ENCODE measurements at places on chromosomes 12 and 14.

DNA sequence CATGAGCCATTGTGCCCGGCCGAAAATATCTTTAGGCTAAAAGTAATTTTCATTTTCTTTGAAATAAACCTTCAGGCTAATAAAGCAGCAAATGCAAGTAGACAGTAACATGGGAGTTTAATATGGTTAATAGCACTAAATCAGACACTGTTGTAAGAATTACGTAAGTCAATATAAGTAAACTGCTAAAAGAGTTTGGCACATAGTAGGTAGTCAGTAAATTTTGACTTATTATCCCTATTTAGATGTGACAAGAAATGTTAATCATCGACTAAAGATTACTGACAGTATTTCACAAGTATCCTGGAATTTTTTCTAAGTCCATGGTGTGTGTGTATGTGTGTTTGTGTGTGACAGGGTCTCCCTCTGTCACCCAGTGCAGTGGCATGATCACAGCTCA lies 3.9 kb downstream of the PPP4R3A start:
- DNase-seq = no peak

- no peak for DNase-seq
Measured at GRCh38 chr12:3332188-3332587, 158.8 kb upstream of the PRMT8 start.

GRCh38 chr14:69038455-69039287 lies 59.6 kb upstream of the ACTN1 start:
- no peak for DNase-seq

- no peak for DNase-seq
Measured at GRCh38 chr12:5963515-5963914, 18.5 kb upstream of the ANO2 start.

DNA sequence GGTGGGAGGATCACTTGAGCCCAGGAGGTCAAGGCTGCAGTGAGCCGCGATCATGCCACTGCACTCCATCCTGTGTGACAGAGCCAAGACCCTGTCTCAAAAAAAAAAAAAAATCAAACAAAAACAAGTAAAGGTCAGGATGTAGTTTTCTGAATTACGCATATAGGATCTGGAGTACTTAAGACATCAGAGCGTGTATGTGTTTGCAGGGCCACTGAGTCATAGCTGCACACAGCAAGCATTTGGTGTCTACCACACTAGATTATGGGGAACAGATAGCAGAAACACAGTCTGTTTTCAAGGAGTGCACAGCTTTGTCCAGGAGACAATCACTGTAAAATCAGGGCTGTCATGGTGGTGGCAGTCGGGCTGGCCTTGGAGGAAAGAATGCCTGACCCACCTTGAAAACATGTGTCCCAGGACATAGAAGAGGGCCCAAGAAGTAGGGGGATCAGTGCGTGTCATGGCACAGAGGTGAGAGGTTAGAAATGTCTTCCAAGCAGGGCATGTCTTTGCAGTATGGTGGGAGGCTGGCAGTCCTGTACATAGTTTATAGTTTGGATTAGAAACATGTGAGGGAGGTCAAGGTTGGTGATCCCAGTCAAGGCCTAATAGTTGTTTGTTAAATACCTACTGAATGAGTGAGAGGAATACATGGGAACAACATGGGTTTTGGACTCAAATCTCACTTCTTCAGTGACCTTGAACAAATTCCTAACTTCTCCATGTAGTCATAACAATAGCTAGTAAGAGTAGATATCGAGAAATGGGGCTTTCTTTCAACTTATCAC lies 23.6 kb upstream of the C12orf71 start:
- DNase-seq = no peak

GRCh38 chr12:131204416-131205274 lies 250.9 kb downstream of the ADGRD1 start:
- no peak for DNase-seq

DNA sequence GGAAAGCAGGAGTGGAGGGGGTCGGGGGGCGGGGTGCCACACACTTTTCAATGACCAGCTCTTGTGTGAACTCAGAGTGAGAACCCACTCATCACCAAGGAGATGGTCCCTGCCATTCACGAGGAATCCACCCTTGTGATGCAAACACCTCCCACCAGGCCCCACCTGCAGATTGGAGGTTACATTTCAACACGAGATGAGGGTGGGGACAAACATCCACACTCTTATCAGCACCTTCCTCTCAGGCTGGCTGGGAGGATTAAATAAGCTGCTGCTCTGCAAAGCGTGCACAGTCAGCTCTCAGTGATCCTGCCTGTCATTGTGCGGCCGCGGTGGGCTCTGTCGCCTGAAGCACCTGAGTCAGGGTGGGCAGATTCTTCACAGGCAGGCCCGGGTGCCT lies 39.7 kb downstream of the AACS start:
- DNase-seq = no peak

DNA sequence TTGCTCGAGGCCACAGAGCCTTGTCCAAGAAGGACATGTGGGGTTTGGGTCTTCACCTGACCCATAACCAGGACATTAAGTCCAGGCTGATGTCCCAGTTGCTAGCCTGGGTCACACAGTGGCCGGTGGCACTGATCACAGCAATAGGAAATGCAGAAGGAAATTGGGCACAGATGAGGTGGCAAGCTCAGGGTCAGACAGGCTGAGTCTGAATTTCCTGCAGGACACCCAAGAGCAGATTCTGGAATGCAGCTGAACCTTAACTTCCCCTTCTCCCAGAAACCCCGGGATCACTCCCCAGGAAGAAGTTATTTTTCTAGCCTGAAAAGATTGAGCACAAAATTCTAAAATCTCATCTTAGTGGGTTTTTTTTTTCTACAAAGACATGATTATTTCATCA lies 199.9 kb downstream of the KSR2 start:
- no peak for DNase-seq

- DNase-seq = no peak
Measured at GRCh38 chr12:90842477-90842876, 112.5 kb downstream of the CCER1 start.

DNA sequence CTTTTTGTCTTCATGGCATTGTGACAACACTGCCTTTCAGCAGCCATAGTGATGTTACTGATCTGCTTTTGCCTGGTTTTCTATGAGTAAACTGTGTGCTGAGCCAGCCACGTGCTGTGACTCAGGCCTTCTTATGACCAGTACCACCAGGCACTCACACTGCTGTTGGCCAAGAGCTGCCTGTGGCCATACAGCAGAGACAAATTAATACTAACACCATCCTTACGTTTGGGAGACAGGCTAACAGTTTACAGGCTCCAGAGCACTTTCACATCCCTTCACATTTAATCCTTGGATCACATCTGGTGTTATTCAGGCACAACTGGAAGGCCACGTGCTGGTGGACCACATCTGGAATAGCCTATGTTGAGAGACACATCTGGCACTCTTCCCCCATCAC lies 377.9 kb downstream of the CCDC91 start:
- DNase-seq = no peak

DNA sequence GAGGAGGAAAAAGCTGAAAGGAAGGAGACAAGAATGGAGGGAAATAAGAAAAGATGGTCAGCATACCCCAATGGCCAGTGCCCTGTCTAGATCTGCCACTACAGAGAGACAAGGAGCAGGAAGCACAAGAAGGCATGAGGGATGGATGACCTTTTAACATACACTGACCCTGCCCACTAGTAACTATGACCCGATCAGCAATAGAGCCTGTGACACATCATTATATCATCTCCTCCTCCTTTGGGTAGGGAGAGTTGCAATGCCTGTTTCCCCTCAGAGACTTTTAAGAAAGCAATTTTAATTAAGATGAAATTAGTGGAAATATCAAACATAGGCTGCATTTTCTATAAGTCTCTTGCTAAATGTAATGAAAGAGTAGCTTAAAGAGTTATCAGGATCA lies 4.7 kb upstream of the SLC2A13 start:
- no peak for DNase-seq

GRCh38 chr14:86084097-86084496 lies 554.2 kb downstream of the FLRT2 start:
- no peak for DNase-seq

DNA sequence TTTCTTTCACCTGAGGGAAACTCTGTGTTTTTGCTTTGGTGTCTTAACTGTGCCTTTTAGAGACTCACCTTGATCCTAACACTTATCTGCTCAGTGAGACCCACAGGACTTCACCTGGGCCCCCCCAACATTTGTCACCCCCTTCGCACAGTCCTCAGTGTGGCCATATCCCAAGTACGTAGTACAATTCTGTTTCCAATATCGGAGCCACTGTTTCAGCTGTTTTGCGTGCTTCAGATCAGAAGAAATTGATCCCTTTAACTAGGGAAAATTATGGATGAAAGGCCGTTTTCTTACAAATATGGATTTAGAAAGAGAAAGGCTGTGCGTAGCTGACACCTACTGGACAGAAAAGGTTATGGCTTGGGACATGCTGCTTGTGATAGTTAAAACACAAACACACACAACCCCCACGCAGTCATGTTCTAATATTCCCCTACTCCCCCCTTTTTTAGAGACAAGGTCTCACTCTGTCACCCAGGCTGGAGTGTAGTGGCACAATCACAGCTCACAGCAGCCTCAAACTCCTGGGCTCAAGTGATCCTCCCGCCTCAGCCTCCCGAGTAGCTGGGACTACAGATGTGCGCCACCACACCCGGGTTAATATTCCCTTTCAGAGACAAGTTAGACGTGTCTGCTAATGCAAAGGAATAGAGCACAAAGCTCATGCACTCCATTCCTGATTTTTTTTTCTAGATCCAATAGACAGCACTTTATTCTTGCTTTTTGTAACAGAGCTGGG lies 3.6 kb upstream of the SLC7A8 start:
- DNase-seq = peak; percentile 58

- DNase-seq = no peak
Measured at GRCh38 chr14:26926585-26926984, 328.8 kb upstream of the NOVA1 start.

- DNase-seq = no peak
Measured at GRCh38 chr12:65900912-65901672, 76.8 kb downstream of the HMGA2 start.

- no peak for DNase-seq
Measured at GRCh38 chr12:56358836-56359532, 923 bp downstream of the STAT2 start.

- no peak for DNase-seq
Measured at GRCh38 chr12:96244826-96245225, 50.7 kb downstream of the ELK3 start.

DNA sequence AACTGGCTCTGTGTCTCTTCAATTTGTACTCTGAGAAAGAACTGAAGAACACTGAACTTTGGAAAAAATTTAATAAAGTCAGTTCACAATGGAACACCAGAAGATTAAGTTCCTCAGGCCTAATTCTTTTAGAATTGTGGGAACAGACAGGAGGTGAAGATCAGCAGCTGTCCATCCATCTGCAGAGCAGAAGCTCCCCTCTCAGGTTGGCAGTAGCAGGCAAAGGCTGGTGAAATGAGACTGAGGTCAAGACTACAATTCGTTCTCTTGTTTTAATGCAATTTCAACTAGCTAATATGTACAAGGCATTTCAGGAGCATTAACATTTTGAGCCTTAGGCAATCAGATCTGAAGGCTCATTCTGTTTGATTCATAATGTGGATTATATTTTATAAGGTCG lies 10.3 kb upstream of the TRHDE start:
- no peak for DNase-seq

- DNase-seq = no peak
Measured at GRCh38 chr12:131038159-131038558, 84.5 kb downstream of the ADGRD1 start.

GRCh38 chr14:24160499-24160849 lies 591 bp upstream of the IRF9 start:
- DNase-seq = no peak

DNA sequence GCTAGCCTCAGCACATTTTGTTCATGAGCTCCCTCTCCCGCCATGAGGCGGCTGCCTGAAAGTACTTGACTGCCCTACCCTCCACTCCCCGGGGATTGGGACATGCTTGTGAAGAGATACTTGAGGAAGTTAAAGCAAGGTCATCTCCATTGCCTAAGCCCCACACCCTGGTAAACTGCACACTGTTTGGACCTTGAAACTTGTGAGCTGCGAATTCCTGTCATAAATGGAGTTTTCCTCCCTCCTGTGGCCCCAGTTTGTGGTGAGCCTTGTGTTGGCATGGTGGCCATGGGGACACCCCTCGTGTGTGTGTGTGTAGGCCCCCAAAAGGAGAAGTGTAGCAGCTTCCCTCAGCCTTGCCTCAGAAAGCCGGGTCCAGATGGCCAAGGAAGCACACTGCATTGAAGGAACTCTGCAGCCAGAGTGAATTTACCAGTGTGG lies 395.5 kb downstream of the ZFP36L1 start:
- no peak for DNase-seq

All from ureter (tissue), 1 donor.